Activated T-cell treated with anti-CD3 and anti-CD28 coated beads, Interleukin-2, amount 50 U/mL, for 72 hours (primary cell): ENCODE measurements at places on chromosomes 6 and 20. TPM values are rescaled to one million over a fixed set of nuclear protein-coding genes. Genes with fewer than 3 reads are reported as not detected.

- H3K4me1 ChIP-seq, result no peaks in the 10 kb centered on the region
- peak overlapping the region; percentile 88 for H3K27ac ChIP-seq
- DNase-seq, result no peak
Observed at GRCh38 chr6:144809120-144809519, 524.0 kb downstream of the UTRN start.

- peaks cover 54% of the 10 kb centered on the region for H3K27me3 ChIP-seq
- no peak overlapping the region for H3K27ac ChIP-seq
- H3K4me3 ChIP-seq, result no peak overlapping the region
- no peak for DNase-seq
- H3K4me1 ChIP-seq, result no peaks in the 10 kb centered on the region
Observed at GRCh38 chr6:40286721-40287120, 300.4 kb downstream of the LRFN2 start.

DNA sequence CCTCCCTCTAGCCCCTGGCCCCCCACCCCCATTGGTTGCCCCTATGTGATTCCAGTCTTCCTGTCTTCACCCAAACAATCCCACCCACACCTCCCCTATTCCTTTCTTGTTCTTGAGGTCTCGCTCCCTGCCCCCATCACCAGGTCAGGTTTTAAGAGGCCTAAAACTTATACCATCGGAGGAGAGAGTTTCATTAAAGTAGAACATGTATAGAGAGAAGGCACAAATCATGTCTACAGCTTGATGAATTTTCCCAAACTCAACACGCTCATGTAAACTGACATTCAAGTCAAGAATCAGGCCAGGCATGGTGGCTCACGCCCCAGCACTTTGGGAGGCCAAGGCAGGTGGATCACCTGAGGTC is 44.5 kb downstream of the TGM2 start:
- no peaks in the 10 kb centered on the region for H3K27me3 ChIP-seq
- no peak overlapping the region for H3K4me3 ChIP-seq
- peaks cover 8% of the 10 kb centered on the region for H3K4me1 ChIP-seq
- no peak for DNase-seq

- no peak overlapping the region for H3K4me3 ChIP-seq
- peaks cover 2% of the 10 kb centered on the region for H3K36me3 ChIP-seq
- H3K27ac ChIP-seq, result peak overlapping the region; percentile 58
- no peak for DNase-seq
- H3K4me1 ChIP-seq, result peaks cover 8% of the 10 kb centered on the region
- no peaks in the 10 kb centered on the region for H3K27me3 ChIP-seq
Observed at GRCh38 chr6:15504040-15504495, 158.8 kb downstream of the DTNBP1 start.

DNA sequence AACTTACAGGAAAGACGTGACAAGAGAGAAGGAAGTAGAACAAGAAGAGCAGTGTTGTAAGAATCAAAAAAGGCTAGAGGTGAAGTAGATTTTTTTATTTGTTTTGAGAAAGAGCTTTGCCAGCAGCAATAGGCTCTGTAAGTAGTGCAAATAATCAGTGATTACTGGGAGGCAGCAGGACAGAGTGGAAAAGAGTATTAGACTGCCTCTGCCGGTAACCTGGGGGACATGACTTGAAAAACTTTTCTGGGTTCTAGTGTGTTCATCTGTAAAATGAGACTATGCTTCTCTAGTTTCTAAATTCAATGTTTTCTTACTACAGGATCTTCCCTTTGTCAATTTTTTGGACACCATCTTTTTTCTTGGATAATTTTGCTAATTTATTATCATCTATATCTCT is 5.8 kb upstream of the IRAK1BP1 start:
- H3K4me1 ChIP-seq, result no peaks in the 10 kb centered on the region
- no peak for DNase-seq
- H3K36me3 ChIP-seq, result no peaks in the 10 kb centered on the region
- no peak overlapping the region for H3K4me3 ChIP-seq

GRCh38 chr6:39415482-39415881 is 93.0 kb upstream of the KCNK16 start:
- H3K36me3 ChIP-seq, result no peaks in the 10 kb centered on the region
- H3K4me1 ChIP-seq, result no peaks in the 10 kb centered on the region
- peaks cover 5% of the 10 kb centered on the region for H3K27me3 ChIP-seq
- no peak for DNase-seq
- no peak overlapping the region for H3K4me3 ChIP-seq

GRCh38 chr6:80605165-80605989 is 498.9 kb downstream of the BCKDHB start:
- H3K27me3 ChIP-seq, result peaks cover 13% of the 10 kb centered on the region
- no peak overlapping the region for H3K27ac ChIP-seq
- H3K4me1 ChIP-seq, result no peaks in the 10 kb centered on the region
- H3K36me3 ChIP-seq, result no peaks in the 10 kb centered on the region
- H3K4me3 ChIP-seq, result no peak overlapping the region

DNA sequence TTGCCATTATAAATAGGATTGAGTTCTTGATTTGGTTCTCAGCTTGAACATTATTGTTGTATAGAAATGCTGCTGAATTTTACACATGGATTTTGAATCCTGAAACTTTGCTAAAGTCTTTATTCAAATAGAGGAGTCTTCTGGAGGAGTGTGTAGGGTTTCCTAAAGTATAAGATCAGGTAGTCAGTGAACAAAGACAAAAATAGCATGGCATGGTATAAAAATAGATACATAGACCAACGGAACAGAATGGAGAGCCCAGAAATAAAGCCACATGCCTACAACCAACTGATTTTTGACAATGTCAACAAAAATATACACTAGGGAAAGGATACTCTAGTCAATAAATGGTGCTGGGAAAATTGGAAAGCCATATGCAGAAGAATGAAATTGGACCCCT is 740.1 kb downstream of the QKI start:
- H3K36me3 ChIP-seq, result peaks cover 2% of the 10 kb centered on the region
- no peak overlapping the region for H3K27ac ChIP-seq
- no peaks in the 10 kb centered on the region for H3K4me1 ChIP-seq
- no peak overlapping the region for H3K4me3 ChIP-seq
- no peaks in the 10 kb centered on the region for H3K27me3 ChIP-seq

TSBP1 gene
- not detected for total RNA-seq

FOXF2 gene
- total RNA-seq, result not detected

LIN28B gene
- total RNA-seq, result not detected

LPIN3 gene
- 2.5 TPM for total RNA-seq

PRDM13 gene
- total RNA-seq, result not detected

RAD21L1 gene
- 1.2 TPM for total RNA-seq
